Activated CD4-positive, CD25-positive, alpha-beta regulatory T cell treated with anti-CD3 and anti-CD28 coated beads, Interleukin-2, amount 50 U/mL, for 16 hours (primary cell): ENCODE measurements at places on chromosomes 4 and X.

- DNase-seq = no peak
Measured at GRCh38 chr4:142281999-142282398, 564.1 kb downstream of the INPP4B start.

DNA sequence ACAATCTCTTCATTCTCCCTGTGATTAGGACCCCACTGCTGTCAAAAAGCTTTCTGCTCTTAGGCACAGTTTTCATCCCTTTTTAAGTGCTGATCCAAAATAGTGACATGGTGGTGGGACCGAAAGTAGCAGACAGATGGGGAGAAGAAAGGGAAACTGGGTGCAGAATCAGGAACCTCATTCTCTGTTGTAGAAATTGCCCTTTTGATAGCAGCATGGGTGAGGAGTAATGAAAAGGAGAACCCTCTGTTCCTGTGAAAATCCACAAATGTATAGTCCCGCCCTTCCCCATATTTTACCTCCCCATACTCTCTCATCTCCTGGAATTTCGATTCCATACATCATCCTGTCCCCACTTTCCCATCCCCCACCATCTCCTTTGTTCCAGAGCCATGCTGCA, 126.5 kb downstream of the STIM2 start:
- DNase-seq = no peak

- DNase-seq = no peak
Measured at GRCh38 chrX:112247714-112248113, 165.1 kb upstream of the TRPC5 start.

GRCh38 chrX:148755111-148755510, 254.7 kb downstream of the AFF2 start:
- no peak for DNase-seq
